GDM1 (cell line): ENCODE measurements at places on chromosomes 7 and 10.

DNA sequence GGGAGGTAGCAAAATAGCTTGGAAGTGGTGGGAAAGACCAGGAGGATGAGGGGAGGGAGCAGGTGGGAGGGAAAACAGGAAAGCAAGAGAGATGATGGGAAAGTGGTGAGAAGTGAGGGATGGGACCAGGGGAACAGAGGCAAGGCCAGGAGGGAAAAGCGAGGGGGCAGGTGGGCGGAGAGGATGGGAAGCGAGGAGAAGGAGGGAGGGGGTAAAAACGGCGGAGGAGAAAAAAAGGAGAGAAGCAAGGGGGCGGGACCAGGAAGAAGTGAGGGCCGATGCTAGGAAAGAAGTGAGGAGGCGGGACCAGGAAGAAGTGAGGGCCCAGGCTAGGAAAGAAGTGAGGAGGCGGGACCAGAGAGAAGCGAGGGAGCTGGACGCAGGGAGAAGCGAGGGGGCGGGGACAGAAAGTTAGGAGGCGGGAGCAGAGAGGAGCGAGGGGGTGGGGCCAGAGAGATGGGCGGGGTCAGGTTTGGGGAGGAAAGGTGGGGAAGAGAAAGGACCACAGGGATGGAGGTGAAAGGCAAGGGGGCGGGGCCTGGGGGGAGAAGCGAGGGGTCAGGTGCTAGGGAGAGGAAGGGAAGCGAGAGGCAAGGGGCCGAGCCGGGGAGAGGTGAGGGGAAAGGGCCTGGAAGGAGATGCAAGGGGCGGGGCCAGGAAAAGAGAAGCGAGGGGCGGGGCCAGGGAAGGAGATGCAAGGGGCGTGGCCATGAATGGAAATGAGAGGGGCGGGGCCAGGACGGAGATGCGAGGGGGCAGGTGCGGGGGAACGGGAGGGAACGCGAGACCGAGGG is 984 bp downstream of the SMURF1 start:
- DNase-seq = peak; percentile 72

GRCh38 chr10:133230387-133231195 is 574 bp downstream of the UTF1 start:
- no peak for DNase-seq

GRCh38 chr10:129814681-129815646 is 149.1 kb downstream of the EBF3 start:
- DNase-seq = no peak

- DNase-seq = no peak
Measured at GRCh38 chr7:100360135-100360854, 2.4 kb downstream of the PILRB start.

- peak; percentile 46 for DNase-seq
Measured at GRCh38 chr7:29265208-29265923, 70.8 kb downstream of the CHN2 start.

- DNase-seq = no peak
Measured at GRCh38 chr7:88396295-88396947, 89.7 kb upstream of the STEAP4 start.

- no peak for DNase-seq
Measured at GRCh38 chr10:97199152-97199551, 13.4 kb upstream of the SLIT1 start.

- DNase-seq = no peak
Measured at GRCh38 chr7:42046483-42046882, 190.5 kb downstream of the GLI3 start.

GRCh38 chr10:114647545-114648138 is 10.4 kb downstream of the ABLIM1 start:
- no peak for DNase-seq

- no peak for DNase-seq
Measured at GRCh38 chr10:103706047-103706446, 149.3 kb downstream of the SH3PXD2A start.

- no peak for DNase-seq
Measured at GRCh38 chr7:128255271-128255670, 14.2 kb downstream of the LEP start.

- DNase-seq = no peak
Measured at GRCh38 chr7:46189255-46189790, 268.3 kb upstream of the IGFBP3 start.

- DNase-seq = no peak
Measured at GRCh38 chr10:125093199-125093973, 67.0 kb downstream of the CTBP2 start.

DNA sequence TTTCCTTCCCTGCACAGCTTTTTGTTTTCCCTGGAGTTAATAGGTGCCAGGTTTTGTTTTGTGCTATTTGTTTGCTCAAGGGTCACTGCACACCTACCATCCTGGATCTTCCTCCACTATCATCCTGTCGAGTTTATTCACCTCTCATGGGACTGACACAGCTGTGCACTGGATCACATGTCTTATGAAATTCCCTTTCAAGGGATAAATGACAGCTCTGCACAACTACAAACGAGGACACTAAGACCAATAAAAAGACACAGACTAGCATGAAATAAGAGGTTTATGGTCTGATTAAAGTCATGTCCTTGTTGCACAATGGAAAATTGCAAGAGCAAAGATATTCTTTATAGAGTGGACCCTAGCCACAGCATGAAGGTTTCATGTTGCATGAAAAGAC is 76.7 kb upstream of the SFMBT2 start:
- no peak for DNase-seq

DNA sequence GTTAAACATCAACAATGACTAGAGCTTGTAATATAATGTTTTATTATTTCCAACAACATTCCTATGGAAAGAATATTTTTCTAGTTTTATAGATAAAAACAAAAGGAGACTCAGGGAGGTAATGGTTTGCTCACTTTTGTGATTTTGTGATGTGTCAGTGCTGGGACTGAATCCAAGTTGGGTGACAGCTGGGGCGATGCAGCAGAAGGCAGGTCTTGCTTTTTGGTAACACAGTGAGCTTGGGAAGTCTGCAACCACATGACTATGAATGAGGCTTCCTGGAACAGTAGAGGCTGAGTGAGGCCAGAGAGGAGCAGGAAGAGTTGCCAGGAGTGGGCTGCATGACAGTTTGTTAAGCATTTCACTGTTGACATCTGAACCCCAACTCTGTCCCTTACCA is 4.9 kb upstream of the YKT6 start:
- no peak for DNase-seq

DNA sequence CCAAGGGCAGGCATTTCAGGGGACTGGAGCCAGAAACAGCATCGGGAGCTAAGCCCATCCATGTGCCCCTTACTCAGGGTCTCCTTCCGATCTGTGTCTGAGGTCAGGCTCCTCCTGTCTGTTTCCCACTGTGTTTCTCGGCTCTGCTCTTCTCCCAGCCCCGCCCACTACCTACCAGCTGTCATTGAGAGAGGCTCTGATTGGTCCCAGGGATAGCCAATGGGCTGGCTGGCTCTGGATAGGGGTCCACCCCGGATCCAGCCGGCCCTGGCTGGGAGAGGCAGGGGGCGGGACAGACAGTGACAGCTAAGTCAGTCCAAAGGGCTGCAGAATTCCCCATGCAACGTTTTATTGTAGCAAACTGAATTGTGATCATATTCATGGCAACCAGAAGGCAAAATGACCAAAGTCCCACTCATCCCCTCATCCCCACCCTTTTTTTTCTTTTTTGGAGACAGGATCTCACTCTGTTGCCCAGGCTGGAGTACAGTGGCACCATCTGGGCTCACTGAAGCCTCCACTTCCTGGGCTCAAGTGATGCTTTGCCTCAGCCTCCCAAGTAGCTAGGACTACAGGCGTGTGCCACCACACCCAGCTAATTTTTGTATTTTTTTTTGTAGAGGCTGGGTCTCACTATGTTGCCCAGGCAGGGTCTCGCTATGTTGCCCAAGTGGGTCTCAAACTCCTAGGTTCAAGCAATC is 76.3 kb downstream of the CLIP2 start:
- DNase-seq = no peak

DNA sequence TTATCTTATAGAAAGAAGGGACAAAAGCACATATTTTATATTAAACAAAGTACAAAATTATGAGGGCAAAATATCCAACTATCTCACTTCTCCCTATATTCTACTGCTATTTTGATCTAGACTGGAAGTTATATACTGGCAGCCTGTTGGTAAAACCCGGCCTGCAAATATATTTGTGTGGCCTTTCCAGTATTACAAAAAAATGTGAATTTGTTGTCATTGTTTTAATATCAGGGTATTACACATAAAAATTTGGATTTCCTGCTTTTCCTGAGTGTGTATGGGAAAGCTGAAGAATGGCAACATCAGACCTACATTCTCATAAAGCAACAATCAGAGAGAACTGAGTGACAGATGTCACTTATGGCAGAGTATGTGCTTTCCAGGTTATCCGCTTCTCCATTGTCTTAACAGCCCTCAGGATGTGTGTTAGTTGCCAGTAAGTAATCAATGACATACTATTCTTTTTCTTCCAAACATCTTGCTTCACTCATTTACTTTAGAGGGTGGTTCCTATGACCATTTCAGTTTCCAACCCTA is 7.3 kb downstream of the SYPL1 start:
- no peak for DNase-seq

DNA sequence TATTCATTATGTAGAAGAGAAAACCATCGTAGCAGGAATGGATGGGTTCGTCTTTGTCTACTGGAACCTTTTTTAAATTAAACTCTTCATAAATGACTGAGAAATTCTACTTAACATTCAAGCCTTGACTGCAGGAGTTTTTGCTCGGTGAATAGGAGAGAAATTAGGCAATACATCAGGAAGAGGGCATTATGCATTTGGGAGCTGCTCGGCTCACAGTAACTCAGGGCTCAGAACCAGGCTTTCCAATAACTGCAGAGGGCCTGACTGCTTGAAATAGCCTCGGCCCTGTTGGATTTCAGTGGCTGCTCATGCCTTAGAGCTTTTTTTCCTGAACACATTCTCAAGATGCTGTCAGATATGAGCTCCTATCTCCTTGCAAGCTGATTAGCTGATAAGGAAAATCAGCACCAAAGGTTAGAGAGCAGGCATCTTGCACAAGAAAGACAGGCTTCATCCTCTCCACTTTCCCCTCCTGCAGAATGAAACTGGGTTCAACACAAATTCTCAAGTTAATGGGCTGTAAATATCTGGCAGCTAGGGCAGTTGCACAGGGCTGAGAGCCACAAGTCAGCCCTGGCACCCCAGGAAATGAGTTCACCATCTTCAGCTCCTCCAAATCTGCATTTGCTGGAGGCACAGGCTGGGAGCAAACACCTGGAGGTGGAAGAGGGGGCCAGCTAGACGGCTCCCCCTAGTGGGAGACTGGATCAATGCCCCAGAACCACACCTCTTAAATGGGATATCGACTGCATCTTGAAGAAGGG is 24.3 kb downstream of the TECTB start:
- DNase-seq = peak; percentile 18
